ENCODE measurements at places on chromosomes 11 and 22. TPM values are rescaled to one million over a fixed set of nuclear protein-coding genes. Genes with fewer than 3 reads are reported as not detected.

CDC42BPG gene
- total RNA-seq, result 0.25 TPM

TBX1 gene
- 0.13 TPM for total RNA-seq

PAMR1 gene
- 355 TPM for total RNA-seq

SCO2 gene
- 0.62 TPM for total RNA-seq

BEST1 gene
- total RNA-seq, result 1.2 TPM

SYT8 gene
- not detected for total RNA-seq

MMP13 gene
- total RNA-seq, result not detected

SLCO2B1 gene
- 0.06 TPM for total RNA-seq

ANKK1 gene
- total RNA-seq, result 0.06 TPM

CD3E gene
- total RNA-seq, result not detected

KRTAP5-9 gene
- not detected for total RNA-seq

OR51B5 gene
- 0.40 TPM for total RNA-seq

RFPL1 gene
- total RNA-seq, result not detected
